Pulmonary artery endothelial cell (primary cell): ENCODE measurements at places on chromosomes 2 and 18.
A peak's percentile ranks its signal among the peaks of the same experiment; 100 is the strongest.

DNA sequence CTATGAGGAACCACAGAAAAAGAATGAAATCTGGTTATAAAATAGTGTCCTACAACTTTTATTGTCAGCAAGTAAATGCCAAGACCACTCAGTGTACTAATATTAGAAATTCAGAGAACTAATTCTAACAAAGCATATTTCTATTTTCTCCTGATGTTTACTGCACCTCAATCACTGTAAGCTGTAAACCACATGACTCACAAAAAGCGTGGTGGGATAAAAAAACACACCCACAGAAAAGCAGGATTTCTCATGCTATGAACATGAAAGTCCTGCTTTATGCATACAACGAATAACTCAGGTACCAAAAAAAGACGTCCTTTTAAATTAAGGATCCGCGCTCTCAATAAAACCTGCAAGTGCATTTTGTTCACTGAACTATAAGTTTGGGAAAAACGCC, 797 bp downstream of the TXNL4A start:
- no peak for DNase-seq

GRCh38 chr2:40279001-40279400, 172.9 kb downstream of the SLC8A1 start:
- no peak for DNase-seq

GRCh38 chr2:169670215-169670651, 24.0 kb downstream of the CFAP210 start:
- no peak for DNase-seq

DNA sequence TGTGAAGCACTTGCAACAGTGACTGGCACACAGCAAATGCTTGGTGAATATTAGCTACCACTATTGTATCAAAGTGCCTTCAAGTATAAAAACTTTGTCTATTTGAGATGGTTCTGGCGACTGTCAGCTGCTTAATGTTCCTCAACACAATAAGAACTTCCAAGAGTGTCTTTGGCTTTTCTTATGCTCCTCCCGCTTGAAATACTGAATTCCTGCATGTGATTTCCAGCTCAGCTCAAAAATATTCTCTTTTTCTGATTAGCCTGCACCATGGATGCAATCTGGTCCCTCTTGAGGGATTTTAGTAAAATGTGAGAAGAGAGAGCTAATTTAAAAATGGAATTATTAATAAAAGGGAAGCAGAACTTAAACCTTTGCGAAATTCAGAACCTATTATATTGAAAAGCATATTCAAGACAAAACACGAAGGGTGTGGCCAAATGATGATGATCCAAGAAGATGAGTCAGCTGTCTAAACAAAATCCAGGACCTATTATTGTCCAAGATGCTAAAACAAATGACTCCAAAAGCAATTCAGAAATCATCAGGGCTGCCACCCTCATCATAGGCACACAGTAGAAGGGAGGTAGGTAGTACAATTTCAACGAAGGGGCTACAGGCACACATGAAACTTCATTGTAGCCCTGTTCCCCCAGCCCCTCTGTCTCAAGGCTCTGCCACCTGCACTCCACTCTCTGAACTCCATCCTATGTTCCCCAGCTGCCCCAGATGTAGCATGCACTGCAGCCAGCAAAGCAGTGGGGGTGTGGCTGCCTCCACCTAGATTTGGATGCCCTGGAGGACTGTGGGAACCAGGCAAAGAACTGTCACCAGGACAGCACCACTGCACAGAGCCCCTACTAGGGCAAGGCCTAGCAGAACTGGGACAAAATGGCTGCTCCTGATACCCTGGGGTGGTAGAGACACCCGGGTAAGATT, 190.1 kb downstream of the ZNF385B start:
- DNase-seq: no peak

GRCh38 chr2:43745457-43745856, 28.4 kb upstream of the DYNC2LI1 start:
- DNase-seq: no peak

DNA sequence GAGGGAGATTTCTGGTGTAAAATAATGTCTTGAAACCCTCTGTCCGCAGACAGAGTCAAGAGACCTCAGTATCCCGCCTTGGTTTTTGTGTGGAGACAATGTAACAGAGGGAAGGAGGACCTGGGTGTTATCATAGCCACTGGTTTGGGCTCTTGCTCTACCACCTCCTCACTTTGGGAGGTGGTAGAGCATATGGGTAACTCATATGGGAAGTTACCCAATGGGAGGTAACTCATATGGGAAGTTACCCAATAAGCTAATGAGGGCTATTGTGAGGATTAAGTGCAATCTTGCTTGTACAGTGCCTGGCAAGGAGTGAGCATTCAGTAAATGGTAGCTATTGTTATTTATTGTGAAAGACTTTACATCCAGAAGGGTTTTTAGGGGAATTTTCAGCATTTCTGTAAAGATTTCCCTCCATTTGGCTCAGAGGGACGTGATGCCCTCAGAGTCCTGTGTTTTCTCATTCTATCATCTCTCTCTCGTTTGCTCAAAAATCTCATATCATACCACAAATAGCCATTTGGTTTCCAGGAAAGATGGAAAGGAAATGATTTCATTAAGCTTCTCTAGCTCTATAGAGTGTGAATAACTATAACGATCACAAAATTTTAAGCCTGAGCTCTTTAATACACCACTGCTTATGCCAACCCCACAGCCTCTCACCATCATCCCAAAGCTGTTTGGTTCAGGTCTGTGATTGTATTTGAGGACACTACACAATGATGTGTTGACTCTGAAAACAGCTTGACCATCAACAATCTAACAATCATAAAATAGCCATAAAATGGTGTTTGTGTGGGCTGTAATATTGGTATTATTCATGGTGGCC, 307.7 kb downstream of the STK39 start:
- no peak for DNase-seq

- DNase-seq: no peak
Measured at GRCh38 chr2:45352506-45352905, 258.6 kb downstream of the SRBD1 start.

GRCh38 chr2:85132834-85133637, at the start of gene TCF7L1:
Gene TCF7L1 (plus strand): TSS chr2:85133392. CDS start chr2:85133685, 293 bp downstream.
- peak; percentile 51 for DNase-seq

GRCh38 chr2:9780368-9781130, 62.7 kb upstream of the TAF1B start:
- DNase-seq: no peak

DNA sequence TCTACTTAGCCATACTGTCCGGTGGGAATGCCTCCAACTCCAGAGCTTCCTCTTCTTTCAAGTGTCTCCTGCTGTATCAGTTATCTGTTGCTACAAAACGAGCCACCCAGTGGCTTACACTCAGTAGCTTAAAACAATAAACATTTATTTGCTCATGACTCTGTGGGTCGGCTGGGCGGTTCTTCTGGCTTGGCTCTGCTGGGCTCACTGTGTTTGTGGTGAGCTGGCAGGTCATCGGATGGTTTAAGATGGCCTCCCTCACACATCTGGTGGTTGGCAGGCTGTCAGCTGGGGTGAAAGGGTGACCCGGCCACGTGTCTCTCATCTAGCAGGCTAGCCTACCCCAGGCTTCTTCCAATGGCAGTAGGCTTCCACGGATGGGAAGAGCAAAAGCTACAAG, 122.4 kb upstream of the SLC1A4 start:
- DNase-seq: no peak

DNA sequence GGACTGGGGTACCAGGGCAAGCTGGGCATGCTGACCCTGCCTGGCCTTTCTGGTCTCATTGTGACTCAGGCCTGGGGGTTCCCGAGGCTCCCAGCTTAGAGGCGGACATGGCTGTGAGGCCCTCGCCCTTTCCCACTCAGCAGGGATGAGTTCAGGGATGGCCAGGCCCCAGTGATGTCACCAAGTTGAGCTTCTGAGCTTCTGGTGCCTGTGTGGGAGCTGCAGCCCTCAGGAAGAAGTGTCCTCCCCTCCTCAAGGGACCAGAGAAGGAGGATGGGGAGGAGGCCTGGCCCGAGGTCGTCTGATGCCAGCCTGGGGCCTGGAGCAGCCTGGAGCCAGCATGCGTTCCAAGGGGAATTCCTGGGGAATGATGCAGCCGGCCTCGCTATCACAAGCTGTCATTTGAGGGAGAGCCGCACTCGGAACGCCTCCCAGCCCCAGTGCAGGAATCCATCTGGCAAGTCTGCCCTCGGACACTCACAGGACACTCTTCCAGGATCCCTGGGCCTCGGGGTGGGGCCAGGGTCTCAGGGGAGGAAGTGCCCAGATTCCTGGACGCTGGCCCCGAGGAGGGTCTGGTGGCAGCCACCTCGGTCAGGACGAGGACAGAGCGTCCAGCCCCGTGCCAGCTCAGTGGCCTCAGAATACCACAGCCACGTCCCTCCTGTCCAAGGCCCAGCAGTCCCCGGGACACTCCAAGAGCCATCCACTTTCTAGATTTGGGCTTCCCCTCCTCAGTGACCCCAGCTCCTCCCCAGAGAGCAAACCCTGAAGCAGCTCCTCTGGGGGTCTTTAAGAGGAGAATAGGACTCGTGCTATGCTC, 61.2 kb upstream of the GPC1 start:
- no peak for DNase-seq

DNA sequence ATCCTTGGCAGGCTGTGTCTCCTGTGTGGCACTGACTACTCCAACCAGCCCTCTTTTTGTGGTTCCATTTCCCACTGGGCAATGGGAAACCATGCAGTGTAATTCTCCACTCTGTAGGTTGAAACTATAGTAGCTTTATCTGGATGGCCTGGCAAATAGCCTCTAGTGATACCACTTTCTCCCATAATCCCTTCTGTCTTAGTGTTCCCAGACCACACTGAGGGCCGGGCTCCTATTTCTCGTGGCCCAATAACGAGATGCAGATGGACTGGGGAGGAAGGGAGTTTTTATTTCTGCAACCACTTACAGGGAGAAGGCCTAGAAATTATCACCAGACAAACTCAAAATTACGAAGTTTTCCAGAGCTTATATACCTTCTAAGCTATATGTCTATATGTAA, 24.7 kb downstream of the SKA1 start:
- DNase-seq: no peak

DNA sequence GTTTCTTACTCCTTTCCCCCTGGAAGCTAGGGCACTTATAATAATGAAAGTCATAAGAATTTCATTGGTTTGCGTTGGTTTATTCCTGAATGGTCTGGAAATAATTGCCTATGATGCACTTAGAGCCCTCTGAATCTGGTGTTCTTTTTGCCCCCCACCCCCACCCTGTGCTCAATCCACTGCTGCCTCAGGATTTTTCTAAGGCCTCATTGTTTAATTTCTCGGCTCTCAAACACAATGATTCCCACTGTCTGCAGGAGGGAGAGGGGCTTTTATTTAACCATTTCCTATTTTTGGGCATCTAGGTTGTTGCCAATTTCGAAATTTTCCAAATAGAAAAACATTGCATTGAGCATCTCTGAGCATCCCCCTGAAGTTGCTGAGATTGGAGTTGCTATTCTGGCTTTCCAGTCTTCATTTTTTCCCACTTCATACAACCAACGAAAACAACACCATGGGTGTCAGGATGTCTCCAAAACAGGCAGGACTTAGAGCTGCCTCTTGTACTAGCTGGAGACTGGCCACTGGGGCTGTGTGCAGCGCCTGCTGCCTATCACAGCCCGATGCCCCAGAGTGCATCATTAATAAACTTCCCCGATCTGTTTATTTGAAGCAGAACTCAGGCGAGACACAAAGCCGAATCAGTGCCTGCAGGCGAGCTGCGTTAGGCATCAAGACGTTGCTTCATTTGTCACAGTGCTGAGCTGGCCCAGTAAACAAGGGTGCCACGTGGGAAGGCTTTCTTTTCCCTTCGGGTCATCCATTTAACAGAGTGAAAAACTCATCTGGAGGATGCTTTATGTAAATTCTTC, 1.8 kb upstream of the PCARE start:
- no peak for DNase-seq

DNA sequence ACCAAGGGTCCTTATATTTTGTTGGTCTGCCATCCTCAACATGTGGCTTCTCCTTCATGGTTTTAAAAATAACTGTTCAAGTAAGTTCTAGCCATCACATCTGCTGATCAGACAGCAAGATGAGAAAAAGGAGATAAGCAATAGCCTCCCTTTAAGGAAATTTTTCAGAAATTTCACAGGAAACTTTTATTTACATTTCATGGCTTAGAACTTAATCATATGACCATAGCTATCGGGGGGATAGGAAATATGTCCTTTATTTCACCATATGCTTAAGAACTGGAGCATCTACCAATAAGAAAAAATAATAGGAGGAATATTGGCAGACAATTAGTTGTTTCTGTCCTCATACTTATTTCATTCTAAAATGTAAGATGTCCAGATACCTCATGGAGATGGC, 16.2 kb downstream of the ATF2 start:
- DNase-seq: no peak

GRCh38 chr18:30486856-30487255, 555.7 kb downstream of the DSC3 start:
- DNase-seq: no peak

GRCh38 chr2:54871457-54872107, 148.1 kb downstream of the EML6 start:
- DNase-seq: no peak

DNA sequence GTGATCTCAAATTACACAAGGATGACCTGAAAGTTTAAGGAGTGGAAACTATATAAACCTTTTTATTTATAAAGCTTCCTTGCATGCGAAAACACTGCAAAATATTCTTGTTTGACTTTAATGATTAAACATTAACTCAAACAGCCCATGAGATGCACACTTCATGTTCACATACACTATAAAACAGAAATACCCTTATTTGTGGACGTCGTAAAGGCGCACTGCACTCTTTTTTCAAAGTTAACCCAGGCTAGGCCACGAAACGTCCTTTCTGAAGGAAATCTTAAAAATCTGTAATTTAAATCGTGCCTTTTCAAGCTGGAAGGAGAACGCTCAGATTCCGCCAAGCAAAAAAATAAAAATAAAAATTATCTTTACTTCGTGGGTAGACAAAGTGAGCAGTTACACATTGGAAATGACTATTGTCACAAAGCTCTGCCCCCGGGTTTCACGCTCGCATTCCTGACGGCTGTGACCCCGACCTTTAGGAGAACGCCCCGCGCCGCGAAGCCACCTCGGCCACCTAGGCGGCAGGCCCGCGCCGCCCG, 728 bp downstream of the FAM168B start:
- DNase-seq: no peak

DNA sequence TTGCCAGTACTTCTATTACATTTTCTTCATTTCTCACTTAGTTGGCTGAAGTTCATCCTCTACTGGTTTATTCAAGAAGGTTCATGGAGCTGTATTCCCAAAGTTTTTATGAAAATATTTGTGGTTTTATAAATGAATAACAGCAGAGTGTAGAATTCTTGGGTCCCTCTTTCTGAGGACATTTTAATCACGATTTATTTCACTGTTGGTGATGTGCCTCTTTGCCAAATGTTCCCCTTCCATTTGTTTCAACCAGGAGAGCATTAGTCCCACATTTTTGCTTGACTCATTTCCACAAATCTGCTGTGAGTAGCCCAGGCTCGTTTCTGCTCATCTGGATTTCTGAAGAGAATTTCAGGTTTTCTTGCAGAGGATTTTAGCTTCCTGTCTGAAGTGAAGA, 20.8 kb downstream of the COPS7B start:
- DNase-seq: no peak

DNA sequence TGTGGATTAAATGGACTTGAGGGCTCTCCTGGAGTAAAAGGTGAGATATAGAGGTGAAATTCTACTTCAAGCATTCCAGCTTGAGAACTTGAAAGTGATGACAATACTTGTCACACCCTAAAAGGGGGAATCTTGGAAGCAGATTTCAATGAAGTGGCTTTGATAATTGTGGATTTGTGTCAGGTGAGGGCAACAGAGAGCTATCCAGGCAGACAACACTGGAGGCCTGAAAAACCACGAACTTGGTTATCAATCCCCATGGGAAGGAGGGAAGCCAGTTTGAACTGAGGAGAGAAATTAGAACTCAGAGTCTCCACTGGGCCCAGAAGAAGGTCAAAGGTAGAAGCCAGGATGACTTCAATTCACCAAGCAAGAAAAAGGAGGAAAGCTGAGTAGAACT, 263.9 kb downstream of the FIGN start:
- no peak for DNase-seq
